GM23248 (cell line): ENCODE measurements at places on chromosomes 3 and 15.
A peak's percentile ranks its signal among the peaks of the same experiment; 100 is the strongest.

- DNase-seq = no peak
Measured at GRCh38 chr3:108281670-108282069, 14.7 kb upstream of the HHLA2 start.

DNA sequence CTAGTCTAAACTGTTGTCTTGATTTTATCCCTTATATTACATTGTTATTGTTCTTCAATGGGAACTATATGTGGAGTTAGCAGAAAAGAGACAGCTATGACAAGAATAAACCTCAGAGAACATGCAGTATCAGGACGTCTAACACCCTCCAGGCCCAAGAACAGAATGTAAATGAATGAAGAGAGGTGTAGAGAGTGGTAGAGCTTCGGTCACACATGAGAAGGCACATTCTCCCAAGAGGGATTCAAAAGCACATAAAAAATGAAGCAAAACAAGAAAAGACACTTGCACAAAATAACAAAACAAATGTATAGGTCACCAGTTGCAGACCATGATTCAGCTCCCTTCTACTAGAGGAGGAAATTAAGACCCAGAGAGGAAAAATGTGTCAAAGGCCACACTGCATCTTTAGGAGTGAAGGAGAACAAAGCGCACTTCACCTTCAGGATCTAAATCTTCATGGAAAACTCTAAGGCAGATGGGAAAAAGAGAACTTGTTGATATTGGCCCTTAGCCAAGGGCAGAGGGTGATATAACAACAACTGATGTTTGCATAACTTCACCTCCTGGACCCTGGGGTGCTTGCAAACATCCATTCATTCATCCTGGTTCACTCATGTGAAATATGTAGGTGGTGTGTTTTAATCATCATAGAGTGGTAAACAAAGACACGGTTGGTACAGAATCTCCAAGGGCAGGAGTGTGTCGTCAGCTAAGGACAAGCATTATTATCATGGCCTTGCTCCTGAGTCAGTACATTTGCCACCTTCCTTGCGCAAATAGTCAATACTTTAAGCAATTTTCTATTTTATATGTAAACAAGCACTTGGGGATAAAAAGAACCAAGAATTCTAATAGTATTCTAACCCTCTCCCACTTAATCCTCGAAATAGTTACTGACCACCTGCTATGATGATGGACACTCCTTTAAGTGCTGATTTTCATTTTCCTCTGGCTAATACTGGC, 8.8 kb downstream of the NEK10 start:
- peak; percentile 27 for DNase-seq

DNA sequence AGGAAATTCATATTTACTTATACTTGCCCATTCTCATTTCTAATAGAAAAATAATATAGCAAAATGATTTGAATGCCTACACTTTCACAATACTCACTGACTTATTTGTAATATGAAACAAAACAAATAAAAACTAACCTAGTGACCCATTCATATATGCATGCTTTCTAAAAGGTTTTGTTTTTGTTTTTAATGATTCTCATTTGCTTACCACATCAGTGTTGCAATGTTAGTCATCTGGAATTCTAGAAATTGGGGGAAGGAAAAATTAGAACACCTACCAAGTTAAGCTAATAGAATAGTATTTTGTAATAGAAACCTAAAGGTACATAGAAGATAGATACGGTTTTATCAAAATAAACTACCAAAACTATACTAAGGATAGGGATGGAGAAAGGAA, 214.1 kb upstream of the CNTN6 start:
- no peak for DNase-seq

DNA sequence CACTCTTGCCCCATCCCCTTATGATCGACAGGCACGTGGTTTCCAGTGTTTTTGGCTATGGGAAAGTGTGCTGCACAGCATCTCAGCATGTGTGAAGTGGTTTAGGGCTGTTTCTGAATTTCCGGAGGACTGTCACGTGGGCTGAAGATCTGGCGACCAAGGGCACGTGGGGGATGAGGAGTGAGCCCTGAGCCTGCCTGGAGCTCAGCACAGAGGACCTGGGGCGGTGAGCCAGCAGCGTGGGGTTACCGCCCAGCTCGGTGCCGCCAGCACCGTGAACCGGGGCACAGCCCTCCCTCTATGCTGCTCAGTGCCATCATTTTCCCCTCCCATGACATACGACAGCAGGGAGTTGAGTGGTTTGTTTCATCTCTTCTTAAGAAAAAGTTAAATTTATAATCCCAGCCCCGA, 150.2 kb downstream of the DNAJB8 start:
- peak; percentile 34 for DNase-seq

GRCh38 chr3:196142202-196142956, 60.5 kb upstream of the TFRC start:
- no peak for DNase-seq

GRCh38 chr15:65087411-65087810, 10.9 kb downstream of the KBTBD13 start:
- no peak for DNase-seq

- peak; percentile 51 for DNase-seq
Measured at GRCh38 chr15:78065973-78066946, 11.3 kb downstream of the TBC1D2B start.

- peak; percentile 87 for DNase-seq
Measured at GRCh38 chr15:62824111-62825015, 218.2 kb upstream of the TPM1 start.
